ENCODE measurements at places on chromosomes 13 and 19.

DNA sequence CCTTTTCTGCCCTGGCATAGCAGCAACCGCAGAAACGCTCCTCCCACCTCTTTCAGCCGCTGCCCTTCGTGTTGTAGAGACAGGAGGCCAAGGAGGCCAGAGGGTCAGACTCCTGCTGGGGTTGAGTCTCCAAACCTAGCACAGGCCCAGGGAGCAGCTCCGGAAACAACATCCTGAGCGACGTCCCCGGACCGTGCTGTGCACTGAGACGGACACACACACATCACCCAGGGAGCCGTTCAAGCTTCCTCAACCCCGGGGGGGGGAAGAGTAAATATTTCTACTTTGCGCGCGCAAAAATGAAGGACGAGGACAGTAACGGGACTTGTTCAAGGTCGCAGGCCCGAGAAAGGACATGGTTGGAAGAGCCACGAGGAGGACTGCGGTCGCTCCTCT is 657 bp downstream of the ZNF550 start:
- DNase-seq: peak; percentile 56

DNA sequence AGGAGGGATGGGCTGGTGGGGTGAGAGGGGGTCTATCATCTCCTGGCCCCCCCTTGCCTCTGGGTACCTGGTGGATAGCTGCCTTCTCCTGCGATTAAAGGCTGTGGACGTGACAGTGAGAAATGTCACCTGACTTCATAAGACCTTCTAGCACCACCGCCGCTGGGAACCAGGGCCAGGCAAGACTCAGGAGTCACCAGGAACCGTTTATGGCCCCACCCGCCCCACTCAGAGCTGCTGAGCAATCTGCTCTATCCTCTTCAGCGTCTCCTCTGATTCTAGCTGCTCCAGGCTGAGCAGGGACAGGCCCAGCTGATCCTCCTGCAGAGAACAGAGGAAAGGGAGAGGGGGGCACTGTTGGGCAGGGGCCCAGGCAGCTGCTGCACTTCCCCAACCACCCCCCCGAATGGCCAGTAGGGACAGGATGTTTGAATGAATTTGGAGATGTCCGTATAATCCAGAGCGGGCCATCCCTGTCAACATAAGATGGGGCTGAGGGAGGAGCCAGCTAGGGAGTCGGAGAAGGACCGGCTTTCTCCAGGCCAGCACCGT is 10.9 kb downstream of the KLC3 start:
- DNase-seq: no peak

DNA sequence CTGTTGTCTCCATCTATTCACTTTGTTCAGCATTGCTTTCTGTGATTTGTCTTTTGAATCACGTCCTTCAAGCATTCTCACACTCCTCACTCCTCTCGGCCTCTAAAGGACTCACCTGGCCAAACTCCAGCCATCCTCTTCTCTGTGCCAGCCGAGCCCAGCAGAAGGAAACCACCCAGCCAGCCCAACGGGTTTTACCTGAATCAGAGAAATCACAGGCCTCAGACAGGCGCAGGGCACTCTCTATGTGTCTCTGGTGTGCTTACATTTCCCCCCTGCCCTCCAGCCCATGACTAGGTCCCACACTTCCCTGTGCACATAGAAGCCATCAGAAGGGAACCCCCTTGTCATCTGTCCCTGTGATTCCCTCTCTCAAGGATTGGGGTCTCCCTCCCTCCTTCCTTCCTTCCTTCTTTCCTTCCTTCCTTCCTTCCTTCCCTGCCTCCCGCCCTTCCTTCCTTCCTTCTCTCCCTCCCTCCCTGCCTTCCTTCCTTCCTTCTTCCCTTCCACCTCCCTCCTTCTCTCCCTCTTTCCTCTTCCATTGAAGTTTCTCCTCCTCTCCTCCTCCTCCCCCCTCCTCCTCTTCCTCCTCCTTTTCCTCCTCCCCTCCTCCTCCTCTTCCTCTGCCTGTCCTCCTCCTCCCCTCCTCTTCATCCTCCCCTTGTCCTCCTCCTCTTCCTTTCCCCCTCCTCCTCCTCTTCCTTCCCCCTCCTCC is 8.8 kb upstream of the ZNF541 start:
- peak; percentile 72 for DNase-seq

DNA sequence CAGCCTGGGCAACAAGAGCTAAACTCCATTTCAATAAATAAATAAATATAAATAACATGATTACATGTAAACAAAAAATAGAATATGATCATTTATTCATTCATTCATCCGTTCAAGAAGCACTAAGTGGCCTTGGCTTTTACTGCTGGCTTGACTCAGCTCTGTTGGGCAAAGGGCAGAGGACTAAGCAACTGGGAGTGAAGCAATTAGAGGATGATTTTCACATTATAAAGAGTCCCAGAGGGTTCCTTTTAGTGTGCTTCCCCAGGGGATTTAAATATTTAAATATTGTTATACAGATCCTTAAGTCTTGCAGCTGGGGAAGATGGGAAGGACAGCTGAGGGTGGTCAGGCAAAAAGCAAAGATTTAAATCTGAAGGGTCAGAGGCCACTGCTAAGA is 34.9 kb upstream of the FLT1 start:
- no peak for DNase-seq

DNA sequence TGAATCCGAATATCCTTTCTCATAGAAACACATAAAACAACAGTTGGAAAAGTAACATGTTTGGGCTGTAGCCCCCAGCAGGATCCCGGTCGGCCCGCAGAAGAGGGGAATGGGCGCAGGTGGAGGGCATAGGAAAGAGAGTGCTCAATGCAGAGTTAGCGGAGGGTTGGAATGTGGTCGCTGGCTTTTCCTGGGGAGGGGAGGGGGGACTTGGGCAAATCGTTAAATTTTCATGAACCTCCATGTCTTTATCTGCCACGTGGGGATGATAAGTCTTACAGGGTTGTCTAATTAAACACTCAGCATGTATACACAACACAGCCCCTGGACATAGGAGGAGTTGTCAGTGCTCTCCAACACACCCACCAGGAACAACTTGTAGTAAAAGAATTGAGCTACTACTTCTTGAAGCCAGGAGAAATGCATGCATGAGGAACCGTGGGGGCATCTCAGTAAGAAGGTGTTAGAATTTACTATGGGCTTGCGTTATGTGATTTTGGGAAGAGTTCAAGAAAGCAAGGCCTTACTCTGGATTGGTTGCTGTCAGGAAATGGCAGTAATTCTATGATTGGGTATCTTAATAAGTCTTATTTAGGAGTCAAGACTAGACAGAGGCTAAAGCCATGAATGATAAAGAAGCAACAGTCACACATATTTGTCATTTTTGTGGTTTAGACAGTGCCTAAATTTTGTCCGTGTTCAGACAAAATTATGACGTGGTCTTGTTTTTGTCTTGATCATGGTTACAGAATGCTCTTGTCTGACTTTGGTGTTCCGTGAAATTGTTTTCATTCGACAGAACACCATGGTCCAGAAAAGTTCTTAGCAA is 671 bp upstream of the SLC46A3 start:
- DNase-seq: no peak

- peak; percentile 15 for DNase-seq
Measured at GRCh38 chr13:51047434-51048165, 63.5 kb downstream of the C13orf42 start.

DNA sequence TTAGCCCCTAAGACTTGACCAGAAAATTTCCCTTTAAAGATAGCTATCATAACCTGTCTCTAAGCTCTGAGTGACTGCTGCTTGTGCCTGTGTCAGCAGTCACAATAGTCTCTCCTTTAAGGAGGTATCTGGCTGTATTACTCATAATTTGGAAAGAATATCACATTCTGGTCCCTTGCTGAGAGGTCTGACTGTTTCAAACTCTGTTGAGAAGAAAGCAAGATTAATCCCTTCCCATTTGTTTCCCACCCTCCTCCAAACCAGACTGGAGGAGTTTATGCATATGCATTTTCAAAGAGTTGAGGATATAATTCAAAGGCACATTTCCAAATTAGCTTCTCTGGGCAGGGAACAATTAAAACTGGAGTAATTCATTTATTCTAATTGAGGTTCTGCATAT is 2.3 kb downstream of the HTR2A start:
- DNase-seq: no peak

DNA sequence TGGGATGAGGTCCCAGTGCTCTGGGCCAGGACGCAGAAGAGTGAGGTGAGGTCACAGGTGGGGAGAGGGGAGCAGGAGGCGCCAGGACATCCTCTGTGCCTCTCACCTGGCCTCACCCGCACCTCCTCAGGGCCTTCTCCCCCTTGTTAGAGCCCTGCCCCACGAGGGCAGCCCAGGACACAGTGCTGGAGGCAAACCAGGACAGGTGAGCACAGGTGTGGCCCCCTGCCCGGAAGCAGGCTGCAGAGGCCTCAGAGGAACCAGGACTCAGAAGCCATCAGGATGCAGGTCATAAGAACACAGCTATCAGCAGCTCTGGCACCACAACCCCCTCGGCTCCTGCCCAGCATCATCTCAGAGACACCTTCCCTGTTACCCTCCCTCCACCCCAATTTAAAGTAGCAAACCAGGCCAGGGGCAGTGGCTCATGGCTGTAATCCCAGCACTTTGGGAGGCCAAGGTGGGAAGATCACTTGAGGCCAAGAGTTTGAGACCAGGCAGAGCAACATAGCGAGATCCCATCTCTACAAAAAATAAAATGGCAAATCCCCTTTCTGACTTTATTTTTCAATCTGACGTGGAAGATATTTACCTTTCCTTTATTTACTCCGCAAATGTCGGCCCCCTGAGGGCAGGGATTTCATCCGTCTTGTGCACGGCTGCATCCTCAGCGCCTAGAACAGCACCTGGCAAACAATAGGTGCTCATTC is at the start of gene CEACAM16:
Gene CEACAM16, plus strand, starts transcription at position 660 of the 710 bp plus-strand sequence. CDS start 2,306 bp downstream, outside the sequence.
- peak; percentile 35 for DNase-seq

DNA sequence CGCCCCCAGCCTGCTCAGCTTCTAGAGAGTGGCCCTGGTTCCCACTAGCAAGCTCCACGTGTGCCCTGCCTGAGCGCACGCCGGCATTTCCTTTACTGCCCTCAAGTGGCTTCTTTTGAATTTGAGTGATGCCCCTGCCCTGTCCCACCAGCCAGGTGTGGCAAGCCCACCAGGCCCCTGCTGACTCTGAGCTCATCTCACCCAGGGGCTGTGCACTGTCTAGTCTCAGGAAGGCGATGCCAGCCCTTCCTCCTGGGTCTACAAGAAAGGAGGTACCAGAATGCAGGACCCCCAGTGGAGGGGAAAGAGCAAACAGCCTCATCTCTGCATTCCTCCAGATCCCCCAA is 17.3 kb upstream of the EPHX3 start:
- no peak for DNase-seq

DNA sequence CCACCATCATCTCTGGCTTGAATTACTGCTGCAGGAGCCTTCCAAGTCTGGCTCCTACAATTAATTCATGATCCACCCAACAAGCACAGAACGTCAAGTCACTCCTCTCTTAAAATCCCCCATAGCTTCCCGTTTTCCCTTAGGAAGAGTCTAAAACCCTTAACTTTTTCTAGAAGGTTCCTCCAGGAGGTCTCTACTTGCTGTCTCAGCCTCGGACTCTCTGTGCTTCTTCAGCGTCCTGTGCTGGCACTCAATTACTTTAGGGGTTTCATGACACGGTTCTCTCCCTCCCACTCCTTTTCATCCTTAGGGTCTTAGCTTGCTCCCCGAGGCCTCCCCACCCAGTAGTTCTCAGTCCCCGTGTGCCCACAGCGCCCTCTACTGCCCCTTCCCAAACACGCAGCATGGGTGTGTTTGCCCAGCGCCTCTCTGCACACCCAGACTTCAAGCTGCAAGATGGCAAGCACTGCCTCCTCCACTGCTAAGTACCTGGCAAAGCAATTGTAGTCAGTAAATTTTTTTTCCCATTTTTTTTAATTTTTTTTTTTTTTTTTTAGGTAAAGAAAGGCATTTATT is 25.8 kb upstream of the MAP3K10 start:
- peak; percentile 75 for DNase-seq

DNA sequence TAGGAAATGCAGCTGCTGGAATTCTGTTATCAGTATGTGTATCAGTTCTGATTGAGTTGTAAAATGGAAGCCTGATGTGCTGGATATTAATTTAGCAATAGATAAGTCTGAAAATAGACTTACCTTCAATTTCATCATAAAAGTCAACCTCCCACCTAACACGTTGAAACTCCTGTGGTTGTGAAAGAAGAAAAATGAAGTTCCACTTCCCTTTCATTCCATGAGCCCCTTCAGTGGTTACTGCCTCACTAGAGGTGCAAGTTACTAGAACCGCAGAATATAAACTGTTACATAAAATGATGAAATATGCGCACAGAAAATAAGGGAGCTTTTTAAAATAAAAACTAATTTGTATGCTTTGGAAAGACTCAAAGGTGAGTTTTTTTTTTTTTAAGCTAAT is 249.2 kb downstream of the SHISA2 start:
- DNase-seq: no peak

DNA sequence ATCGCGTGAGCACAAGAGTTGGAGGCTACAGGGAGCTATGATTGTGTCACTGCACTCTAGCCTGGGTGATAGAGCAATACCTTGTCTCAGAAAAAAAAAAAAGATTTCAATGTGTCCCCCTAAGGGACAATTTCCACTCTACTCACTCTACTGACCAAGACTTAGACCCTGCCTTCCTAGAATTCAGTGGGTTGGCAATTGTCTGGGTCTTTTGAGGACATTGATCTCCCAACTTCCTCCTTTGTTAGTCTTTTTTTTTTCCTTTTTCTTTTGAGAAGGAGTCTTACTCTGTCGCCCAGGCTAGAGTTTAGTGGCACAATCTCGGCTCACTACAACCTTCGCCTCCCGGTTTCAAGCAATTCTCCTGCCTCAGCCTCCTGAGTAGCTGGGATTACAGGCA is 2.2 kb downstream of the SPTBN4 start:
- no peak for DNase-seq

GRCh38 chr19:4206818-4207484 is 22.4 kb upstream of the EBI3 start:
- peak; percentile 42 for DNase-seq

DNA sequence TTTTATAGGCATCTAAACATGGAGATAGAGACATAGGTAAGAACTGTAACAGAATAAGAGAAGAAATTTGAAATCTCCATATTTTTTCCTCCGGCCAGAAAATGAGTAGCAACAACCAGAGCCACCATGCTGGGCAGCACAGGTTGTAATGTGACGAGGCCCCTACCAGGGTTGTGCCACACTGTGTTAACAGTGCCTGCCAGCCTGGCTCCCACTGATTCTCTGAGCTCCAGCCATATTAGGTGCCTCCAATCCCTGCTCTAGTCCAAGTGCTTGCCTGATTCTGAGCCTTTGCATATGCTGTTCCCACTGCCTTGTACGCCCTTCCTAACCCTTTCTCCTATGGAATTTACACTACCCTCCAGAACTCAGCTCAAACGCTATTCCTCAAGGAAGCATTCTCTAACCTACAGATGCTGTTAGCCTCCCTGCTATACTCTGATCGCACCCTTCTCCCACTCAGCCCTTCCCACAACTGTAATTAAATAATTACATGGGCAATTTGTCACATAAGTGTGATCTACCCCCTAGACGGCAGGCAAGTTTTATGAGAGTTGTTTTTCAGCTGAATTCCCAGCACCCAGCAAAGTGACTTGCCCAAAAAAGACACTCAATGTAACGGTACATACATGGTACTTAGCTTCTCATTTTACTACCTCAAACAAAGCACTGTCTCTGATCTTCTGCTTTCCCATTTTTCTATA is 37.6 kb upstream of the STARD13 start:
- no peak for DNase-seq

- no peak for DNase-seq
Measured at GRCh38 chr13:111174377-111175114, 59.4 kb downstream of the ARHGEF7 start.

- DNase-seq: no peak
Measured at GRCh38 chr13:21723807-21724505, 53.1 kb downstream of the FGF9 start.

- DNase-seq: no peak
Measured at GRCh38 chr13:20177049-20177831, 15.5 kb downstream of the GJB2 start.

GRCh38 chr19:15759962-15760565 is 22.3 kb downstream of the OR10H3 start:
- no peak for DNase-seq

All from DMS53 (cell line).